ENCODE measurements at places on chromosomes 1 and 21. TPM values are rescaled to one million over a fixed set of nuclear protein-coding genes. Genes with fewer than 3 reads are reported as not detected.

Gene LCE1E
- not detected for polyA plus RNA-seq

Gene TPTE
- polyA plus RNA-seq, result not detected

Gene MTF1
- polyA plus RNA-seq, result 4.4 TPM

Gene MYBPH
- polyA plus RNA-seq, result 0.08 TPM

Gene DNM3
- 2.1 TPM for polyA plus RNA-seq

Gene RGL1
- polyA plus RNA-seq, result 3.2 TPM

Gene ALX3
- polyA plus RNA-seq, result not detected

Gene HSF2BP
- 0.09 TPM for polyA plus RNA-seq

Gene USP21
- polyA plus RNA-seq, result 26.7 TPM

Gene ESRRG
- 2.2 TPM for polyA plus RNA-seq

Gene NBPF4
- not detected for polyA plus RNA-seq

Gene C1orf21
- 24.1 TPM for polyA plus RNA-seq

Gene TMEM61
- polyA plus RNA-seq, result 0.45 TPM

Gene FNDC5
- polyA plus RNA-seq, result 0.59 TPM

Gene PMVK
- 37.7 TPM for polyA plus RNA-seq

Gene OR6K3
- not detected for polyA plus RNA-seq

Gene SMPDL3B
- 1.0 TPM for polyA plus RNA-seq

Gene OR2T11
- not detected for polyA plus RNA-seq

Gene F3
- 66.5 TPM for polyA plus RNA-seq

Gene SLAMF9
- polyA plus RNA-seq, result 0.12 TPM

Gene WDTC1
- polyA plus RNA-seq, result 19.5 TPM

Gene CRYBG2
- polyA plus RNA-seq, result 0.14 TPM

Gene DEGS1
- polyA plus RNA-seq, result 70.8 TPM

Data from adipose tissue (tissue), 3 donors.